ENCODE measurements at places on chromosomes 6 and 20. TPM values are rescaled to one million over a fixed set of nuclear protein-coding genes. Genes with fewer than 3 reads are reported as not detected.

RNF144B gene
- 5.3 TPM for total RNA-seq

DNA sequence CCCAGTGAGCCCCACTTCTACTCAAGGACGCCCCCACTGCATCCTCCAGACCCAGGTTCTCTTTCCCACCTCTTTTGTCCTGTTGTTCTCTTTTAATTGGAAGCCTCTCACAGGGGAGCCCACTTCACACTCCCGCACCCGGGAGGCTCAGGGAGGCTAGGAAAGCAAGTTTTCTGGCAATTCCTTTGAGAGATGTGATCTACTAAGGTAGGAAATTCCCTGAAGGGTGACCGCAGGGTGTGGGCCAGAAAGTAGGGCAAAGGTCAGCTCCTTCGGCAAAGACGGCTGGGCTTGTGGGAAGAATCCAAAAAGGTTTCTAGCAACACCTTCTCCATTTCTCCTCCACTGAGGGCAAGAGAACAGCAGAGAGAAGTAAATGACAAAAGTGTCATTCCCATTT lies 98.1 kb upstream of the PTPN1 start:
- H3K4me1 ChIP-seq: peaks cover 91% of the 10 kb centered on the region
- H3K4me3 ChIP-seq: no peak overlapping the region
- no peak overlapping the region for H3K27ac ChIP-seq
- H3K36me3 ChIP-seq: no peaks in the 10 kb centered on the region
- DNase-seq: no peak

DNA sequence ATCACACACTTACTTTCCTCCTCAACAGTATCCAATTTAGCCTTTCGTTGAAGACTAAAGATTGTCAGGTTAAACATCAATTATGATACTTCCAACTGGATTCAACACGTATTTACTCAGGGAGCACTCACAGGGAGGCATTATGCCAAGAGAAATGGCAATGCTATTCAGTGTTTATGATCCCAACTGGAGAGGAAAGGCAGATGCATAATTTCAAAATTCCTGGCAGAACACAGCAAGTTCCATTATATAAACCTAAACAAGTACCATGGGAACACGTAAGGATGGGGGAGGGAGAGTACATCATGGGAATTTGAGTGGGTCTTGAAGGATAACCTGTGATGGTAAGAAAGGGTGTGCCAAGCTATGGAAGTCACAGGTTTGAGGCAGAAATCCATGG lies 112.7 kb downstream of the ISM1 start:
- no peaks in the 10 kb centered on the region for H3K36me3 ChIP-seq
- H3K4me3 ChIP-seq: no peak overlapping the region
- peaks cover 76% of the 10 kb centered on the region for H3K4me1 ChIP-seq
- no peak overlapping the region for H3K27ac ChIP-seq

DNA sequence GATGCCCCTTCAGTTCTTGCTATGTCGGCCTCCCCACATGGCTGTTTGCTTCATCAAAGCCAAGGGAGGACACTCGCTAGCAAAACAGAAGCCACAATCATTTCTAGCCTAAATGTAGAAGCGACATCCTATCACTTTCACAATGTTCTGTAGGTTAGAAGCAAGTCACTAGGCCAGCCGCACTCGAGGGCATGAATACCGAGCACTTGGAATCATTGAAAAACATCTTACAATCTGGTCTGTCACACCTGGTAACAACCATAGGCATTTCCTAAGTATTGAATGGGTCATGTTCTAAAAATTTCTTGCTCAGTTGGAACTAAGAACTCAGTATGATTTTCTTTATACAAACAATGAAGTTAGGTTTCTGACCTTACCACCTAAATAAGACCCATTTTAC lies 192.3 kb downstream of the AIG1 start:
- H3K4me3 ChIP-seq: no peak overlapping the region
- H3K4me1 ChIP-seq: no peaks in the 10 kb centered on the region
- H3K27me3 ChIP-seq: no peaks in the 10 kb centered on the region
- no peak overlapping the region for H3K27ac ChIP-seq
- no peaks in the 10 kb centered on the region for H3K36me3 ChIP-seq
- no peak for DNase-seq
